Frontal cortex (tissue), 4 donors: ENCODE measurements at places on chromosomes 3 and 15. TPM values are rescaled to one million over a fixed set of nuclear protein-coding genes. Genes with fewer than 3 reads are reported as not detected.

NANOGP8 gene
- not detected for total RNA-seq

GABRR3 gene
- total RNA-seq, result not detected

GOLGA6L4 gene
- total RNA-seq, result 2.4 TPM

KLF15 gene
- 2.0 TPM for total RNA-seq
